ENCODE measurements at places on chromosomes 4 and X.

DNA sequence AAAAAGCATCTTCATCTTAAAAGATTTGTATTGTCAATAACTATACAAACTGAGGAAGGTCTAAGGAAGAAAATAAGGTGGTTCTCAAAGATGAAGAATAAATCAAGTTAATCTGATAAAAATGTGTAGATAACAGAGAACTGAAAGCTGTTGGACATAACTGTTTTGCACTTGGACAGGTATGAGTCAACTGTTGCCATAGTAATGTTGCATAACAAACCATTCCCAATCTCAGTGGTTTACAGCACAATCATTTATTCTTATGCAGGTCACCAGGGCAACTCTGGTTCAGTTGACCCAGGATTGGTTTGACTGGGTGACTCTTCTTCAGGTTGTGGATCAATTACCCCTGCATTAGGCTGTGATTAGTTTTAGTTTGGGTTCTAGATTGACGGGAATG lies 2197.7 kb downstream of the ARAP2 start:
- DNase-seq = no peak

GRCh38 chr4:41420541-41420940 lies 117.4 kb upstream of the LIMCH1 start:
- no peak for DNase-seq

DNA sequence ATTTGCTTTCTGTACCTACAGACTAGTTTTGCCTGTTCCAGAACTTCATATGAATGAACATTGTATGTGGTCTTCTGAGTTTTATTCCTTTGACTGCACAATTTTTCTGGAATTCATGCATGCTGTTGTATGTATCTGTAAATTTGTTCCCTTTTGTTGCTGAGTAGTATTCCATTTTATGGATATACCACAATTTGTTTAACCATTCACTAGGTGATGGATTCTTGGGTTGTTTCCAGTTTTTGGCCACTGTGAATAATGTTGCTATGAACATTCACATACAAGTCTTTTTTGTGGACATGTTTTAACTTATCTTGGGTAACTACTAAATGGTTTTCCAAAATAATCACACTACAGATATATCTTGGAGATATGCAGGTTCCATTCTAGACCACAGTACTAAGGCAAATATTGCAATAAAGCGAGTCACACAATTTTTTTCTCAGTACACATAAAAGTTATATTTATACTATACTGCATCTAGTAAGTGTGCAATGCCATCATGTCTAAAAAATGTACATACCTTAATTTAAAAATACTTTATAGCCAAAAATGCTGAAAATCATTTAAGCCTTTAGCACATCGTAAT lies 58.7 kb downstream of the TSPAN5 start:
- DNase-seq = no peak

- DNase-seq = no peak
Observed at GRCh38 chr4:141177171-141177570, 43.5 kb upstream of the ZNF330 start.

Measured in stimulated activated CD4-positive, alpha-beta T cell treated with anti-CD3 and anti-CD28 coated beads, TNF-alpha, amount 100 ng/mL, for 1 hour (primary cell).